Cardiac muscle cell (in vitro differentiated cells and primary cell): ENCODE measurements at places on chromosomes 6 and 20.

DNA sequence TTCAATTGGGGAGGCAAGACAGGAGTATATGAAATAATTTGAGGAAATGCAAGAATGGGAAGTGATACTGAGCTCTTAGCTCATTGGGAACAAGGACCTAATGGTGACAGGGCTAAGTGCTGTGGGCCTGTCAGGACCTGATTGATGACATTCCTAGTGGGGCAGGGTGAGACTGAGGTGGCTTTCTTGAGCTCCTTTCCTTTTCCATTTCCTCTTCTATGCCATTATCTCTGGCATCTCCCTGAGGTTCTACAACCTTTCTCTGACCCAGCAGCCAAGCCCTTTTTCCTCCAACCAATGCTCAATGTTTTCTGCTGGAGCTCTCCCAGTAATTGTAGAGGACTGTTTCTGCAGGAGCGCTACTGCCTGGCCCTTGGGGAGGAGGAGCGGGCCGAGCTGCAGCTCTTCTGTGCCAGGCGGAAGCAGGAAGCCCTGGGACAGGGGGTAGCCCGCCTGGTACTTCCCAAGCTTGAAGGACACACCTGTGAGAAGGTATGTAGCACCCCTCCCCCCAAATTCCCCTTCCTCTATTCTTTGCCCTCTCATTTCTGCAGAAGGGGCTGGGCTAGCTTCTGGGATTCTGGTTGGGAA is 2.8 kb upstream of the TOMM6 start:
- H3K27ac ChIP-seq = no peak overlapping the region
- H3K4me1 ChIP-seq = peaks cover 22% of the 10 kb centered on the region

- H3K27ac ChIP-seq = no peak overlapping the region
- no peak overlapping the region for H3K4me3 ChIP-seq
Observed at GRCh38 chr6:168138436-168138835, 59.4 kb upstream of the FRMD1 start.

- no peaks in the 10 kb centered on the region for H3K4me1 ChIP-seq
- no peak for DNase-seq
- no peaks in the 10 kb centered on the region for H3K36me3 ChIP-seq
- H3K27ac ChIP-seq = no peak overlapping the region
- no peak overlapping the region for H3K4me3 ChIP-seq
- H3K27me3 ChIP-seq = no peaks in the 10 kb centered on the region
Observed at GRCh38 chr6:165321150-165321549, 11.7 kb upstream of the C6orf118 start.

DNA sequence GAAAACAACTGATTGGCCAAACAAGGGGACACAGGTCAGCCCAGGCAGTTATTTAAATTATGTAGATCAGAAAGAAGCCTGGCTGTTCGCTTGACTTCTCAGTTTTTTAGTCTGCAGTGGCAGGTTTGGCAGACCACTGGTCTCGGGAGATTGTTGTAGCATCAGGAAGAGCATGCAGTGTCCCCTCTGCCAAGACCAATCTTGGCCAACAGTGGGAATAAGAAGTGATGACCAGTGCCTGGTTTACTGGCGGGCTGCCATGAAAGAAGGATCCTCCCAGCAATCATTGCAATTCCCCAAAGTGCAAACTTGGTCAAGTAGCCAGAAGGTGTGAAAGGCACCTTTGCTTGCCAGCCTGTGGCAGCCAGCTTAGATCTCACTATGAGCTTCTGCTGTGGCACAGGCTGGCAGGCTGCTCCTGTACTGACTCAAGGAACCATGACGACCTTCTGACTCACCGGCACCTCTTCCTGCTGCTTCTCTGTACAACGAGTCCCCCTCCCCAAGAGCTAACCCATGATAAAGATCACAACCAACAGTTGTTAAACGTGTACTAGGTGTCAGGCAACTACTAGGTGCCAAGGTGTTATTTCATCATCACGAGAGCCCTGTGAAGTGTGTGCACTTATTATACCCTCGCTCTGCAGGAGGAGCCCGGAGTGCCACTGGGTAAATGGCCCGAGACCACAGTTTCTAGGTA is 76.8 kb upstream of the DUSP22 start:
- no peaks in the 10 kb centered on the region for H3K27me3 ChIP-seq
- no peak for DNase-seq
- no peaks in the 10 kb centered on the region for H3K36me3 ChIP-seq
- H3K27ac ChIP-seq = no peak overlapping the region
- H3K4me1 ChIP-seq = no peaks in the 10 kb centered on the region

DNA sequence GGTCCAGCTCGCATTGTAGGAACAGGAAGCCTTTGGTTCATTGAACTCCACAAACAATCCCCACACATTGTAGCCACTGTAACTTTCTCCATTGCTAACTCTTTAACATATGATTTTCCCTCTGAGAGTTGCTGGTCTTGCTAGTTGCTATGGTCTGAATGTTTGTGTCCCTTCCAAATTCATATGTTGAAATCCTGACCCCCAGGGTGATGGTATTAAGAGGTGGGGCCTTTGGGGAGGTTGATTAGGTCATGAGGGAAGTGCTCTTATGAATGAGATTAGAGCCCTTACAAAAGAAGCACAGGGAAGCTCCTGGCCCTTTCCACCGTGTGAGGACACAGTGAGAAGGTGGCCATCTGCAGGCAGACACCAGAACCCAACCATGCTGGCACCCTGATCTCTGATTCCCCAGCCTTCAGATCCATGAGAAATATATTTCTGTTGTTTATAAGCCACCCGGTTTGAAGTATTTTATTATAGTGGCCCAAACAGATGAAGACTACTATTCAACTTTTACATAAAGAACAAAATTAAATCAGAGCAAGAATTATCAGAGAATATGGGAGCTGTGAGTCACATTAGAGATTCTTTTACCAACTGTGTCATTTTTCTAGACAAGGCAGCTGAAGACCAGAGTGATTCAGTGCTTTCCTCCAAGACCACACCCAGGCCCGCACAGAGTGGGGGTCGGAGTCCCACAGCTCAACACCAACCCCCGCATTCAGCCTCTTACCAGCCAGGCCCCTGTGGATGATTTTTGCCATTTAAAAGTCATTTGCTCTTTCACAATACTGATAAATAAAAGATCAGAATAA is 143.0 kb downstream of the SAMD5 start:
- no peaks in the 10 kb centered on the region for H3K36me3 ChIP-seq
- no peaks in the 10 kb centered on the region for H3K4me1 ChIP-seq
- no peak overlapping the region for H3K27ac ChIP-seq
- no peak overlapping the region for H3K4me3 ChIP-seq
- no peaks in the 10 kb centered on the region for H3K27me3 ChIP-seq
- DNase-seq = peak; percentile 59

DNA sequence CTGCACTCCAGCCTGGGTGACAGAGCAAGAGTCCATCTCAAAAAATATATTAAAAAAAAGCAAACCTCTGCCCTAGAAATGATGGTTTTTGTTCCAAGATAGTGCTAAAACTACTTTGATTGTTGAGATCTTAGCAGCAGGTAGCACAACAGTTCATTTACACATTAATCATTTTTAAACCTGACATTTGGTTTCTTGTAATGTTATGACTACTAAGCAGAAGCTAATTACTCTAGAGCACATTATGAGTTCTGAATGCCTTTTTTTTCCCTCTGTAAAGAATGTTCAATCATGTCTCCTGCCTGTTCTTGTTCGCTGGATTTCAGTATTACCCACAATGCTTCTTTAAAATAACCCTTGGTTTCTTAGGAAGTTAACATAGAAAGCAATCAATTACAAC is 24.7 kb upstream of the PHF3 start:
- no peaks in the 10 kb centered on the region for H3K36me3 ChIP-seq
- no peaks in the 10 kb centered on the region for H3K27me3 ChIP-seq
- no peaks in the 10 kb centered on the region for H3K4me1 ChIP-seq
- no peak overlapping the region for H3K27ac ChIP-seq
- no peak overlapping the region for H3K4me3 ChIP-seq

DNA sequence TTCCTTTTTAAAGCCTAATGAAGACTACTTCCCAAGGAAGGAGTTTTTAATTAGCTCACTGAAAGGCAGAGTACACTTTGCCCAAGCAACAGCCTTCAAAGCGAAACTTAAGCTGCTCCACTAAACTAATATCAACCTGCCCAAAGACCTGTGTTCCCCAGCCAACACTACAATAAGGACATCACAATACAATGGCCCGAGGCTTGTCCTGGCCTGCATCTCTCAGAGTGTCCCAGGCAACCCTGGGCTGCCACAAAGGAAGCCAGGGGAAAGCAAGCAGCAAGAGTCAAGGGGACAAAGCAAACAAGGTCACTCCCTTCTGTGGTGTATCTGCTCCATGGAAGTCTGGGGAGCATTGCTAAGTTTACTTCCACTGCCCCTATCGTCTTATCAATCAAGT is 52.3 kb downstream of the PIGU start:
- no peak for DNase-seq
- no peaks in the 10 kb centered on the region for H3K27me3 ChIP-seq
- no peak overlapping the region for H3K4me3 ChIP-seq
- no peaks in the 10 kb centered on the region for H3K36me3 ChIP-seq
- peak overlapping the region; percentile 43 for H3K27ac ChIP-seq
- H3K4me1 ChIP-seq = peaks cover 16% of the 10 kb centered on the region

GRCh38 chr6:37840143-37840939 is 20.8 kb downstream of the ZFAND3 start:
- no peak for DNase-seq
- H3K4me3 ChIP-seq = no peak overlapping the region
- H3K36me3 ChIP-seq = no peaks in the 10 kb centered on the region
- peak overlapping the region; percentile 4 for H3K27ac ChIP-seq

- H3K4me3 ChIP-seq = no peak overlapping the region
- no peaks in the 10 kb centered on the region for H3K36me3 ChIP-seq
- H3K27me3 ChIP-seq = peaks cover 55% of the 10 kb centered on the region
- DNase-seq = no peak
Observed at GRCh38 chr20:45246109-45246508, 8.3 kb downstream of the SLPI start.

DNA sequence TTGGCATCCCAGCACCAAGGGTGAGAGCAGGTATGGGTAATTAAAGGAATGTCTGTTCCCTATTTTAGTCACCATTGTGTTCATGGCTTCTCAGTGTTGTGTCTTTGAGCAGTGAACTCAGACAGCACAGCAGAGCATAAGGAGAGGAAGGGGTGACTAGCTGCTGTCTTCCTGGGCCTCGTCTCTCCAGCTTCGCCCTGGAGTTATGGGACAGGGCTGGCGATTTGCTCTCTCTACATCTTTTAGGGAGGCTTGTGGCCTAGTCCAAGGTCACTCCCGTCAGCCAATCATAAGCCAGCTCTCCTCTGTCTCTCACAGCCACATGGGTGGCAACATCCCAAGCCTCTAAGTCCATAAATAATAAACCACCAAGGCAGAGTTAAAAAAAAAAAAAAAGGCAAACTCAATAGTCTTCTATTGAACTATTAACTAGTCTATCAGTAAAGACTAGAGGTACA is 7.3 kb downstream of the CST3 start:
- no peak overlapping the region for H3K27ac ChIP-seq
- H3K36me3 ChIP-seq = no peaks in the 10 kb centered on the region
- no peak for DNase-seq
- no peak overlapping the region for H3K4me3 ChIP-seq
- peaks cover 4% of the 10 kb centered on the region for H3K4me1 ChIP-seq

- no peak overlapping the region for H3K4me3 ChIP-seq
- H3K4me1 ChIP-seq = peaks cover 2% of the 10 kb centered on the region
- no peak for DNase-seq
- no peak overlapping the region for H3K27ac ChIP-seq
- H3K27me3 ChIP-seq = no peaks in the 10 kb centered on the region
Observed at GRCh38 chr6:42503894-42504293, 52.2 kb upstream of the TRERF1 start.
